NCI-H1105 (cell line): ENCODE measurements at places on chromosomes 3 and 15.

- no peak for DNase-seq
Measured at GRCh38 chr3:52088445-52089367, 32.3 kb upstream of the DUSP7 start.

DNA sequence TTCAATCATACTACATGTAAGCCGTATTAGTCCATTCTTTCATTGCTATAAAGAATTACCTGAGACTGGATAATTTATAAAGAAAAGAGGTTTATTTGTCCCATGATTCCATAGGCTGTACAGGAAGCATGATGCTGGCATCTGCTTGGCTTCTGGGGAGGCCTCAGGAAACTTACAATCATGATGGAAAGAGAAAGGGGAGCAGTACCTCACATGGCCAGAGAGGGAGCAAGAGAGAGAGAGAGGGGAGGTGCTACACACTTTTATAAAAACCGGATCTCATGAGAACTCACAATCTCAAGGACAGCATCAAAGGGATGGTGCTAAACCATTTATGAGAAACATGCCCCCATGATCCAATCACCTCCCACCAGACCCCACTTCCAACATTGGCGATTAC lies 14.3 kb upstream of the CLASP2 start:
- DNase-seq: no peak

DNA sequence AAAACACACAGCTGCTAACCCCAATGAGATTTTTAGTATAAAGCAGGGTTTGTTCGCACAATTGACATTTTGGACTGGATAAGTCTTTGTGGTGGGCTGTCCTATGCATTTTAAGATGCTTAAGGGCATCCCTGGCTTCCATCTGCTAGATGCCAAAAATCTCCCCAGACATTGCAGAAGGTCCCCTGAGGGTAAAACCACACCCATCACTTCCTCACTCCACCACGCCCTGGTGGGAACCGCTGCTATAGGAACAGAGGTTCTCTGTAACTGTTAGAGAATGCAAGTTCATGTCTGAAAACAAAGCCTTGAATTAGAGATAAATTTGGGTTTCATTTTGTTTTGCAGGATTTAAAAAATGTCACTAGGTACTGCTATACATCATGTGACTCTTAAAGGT lies 67.7 kb downstream of the ARHGEF26 start:
- no peak for DNase-seq

GRCh38 chr15:36133742-36134141 lies 445.7 kb upstream of the CDIN1 start:
- no peak for DNase-seq
